ENCODE measurements at places on chromosomes 12 and 14.

GRCh38 chr14:30885840-30886740, 11.7 kb downstream of the COCH start:
- no peak for DNase-seq

- no peak for DNase-seq
Measured at GRCh38 chr12:52884526-52885293, 20.2 kb downstream of the KRT8 start.

- DNase-seq: no peak
Measured at GRCh38 chr12:131922772-131923171, 6.3 kb upstream of the PUS1 start.

GRCh38 chr12:131830914-131831571, 2.9 kb downstream of the MMP17 start:
- DNase-seq: no peak

DNA sequence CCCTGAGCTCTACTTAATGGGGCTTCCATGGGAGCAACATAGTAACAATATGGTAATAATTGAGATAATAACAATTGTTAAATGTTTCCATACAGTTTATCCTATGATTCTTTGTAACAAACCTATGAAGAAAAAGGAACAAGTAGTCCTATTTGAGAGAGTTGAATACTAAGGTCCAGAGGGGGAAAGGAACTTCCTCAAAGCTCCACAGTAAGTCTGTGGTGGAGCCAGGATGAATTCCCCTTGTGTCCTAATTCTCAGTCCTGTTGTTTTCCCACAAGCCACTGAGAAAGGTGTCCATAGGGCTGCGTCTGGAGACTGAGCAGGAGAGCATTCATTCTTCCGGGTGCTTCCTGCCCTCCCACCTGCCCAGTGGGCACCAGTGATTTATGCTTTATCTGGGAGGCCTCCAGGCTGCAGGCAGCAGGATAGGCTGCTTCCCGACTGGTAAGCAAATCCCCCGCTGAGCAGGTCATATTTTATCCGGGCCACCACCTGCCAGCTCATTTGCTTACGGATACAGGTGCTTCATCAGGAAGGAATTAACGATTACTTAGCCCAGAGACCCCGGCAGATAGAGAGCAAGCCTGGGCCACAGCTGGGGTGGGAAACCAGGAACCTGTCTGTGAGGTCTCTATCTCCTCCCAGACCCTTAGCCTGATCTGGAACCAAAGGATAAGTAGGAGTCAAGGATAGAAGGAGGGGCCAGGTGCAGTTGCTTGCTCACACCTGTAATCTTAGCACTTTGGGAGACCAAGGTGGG, 33.9 kb upstream of the FAM222A start:
- no peak for DNase-seq

DNA sequence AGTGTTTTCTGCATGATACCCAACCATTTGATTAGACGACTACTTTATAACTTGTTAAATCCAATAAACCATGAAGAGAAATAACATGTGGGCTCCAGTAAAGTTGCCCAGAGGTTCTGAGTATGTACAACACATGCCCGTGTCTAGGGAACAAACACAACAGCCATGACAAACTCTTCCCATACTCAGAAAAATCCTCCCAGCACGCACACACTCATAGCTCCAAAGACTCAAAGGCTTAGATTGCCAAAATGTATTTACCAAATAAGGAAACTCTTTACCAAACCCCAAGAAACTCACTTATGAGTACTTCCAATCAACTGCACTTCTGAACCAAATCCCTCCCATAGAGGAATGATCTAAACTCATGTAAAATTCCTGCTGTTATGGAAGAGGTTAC, 17.3 kb downstream of the SART3 start:
- no peak for DNase-seq

DNA sequence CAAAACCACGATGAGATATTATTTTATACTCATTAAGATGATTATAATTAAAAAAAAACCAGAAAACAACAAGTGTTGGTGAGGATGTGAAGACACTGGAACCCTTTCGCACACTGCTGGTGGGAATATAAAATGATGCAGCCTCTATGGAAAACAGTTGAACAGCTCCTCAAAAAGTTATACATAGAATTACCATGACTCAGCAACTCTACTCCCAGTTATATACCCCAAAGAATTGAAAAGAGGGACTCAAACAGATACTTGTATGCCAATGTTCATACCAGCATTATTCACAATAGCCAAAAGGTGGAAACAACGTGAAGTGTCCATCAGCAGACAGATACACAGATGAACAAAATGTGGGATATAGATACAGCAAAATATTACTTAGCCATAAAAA, 53.1 kb downstream of the TAOK3 start:
- no peak for DNase-seq

DNA sequence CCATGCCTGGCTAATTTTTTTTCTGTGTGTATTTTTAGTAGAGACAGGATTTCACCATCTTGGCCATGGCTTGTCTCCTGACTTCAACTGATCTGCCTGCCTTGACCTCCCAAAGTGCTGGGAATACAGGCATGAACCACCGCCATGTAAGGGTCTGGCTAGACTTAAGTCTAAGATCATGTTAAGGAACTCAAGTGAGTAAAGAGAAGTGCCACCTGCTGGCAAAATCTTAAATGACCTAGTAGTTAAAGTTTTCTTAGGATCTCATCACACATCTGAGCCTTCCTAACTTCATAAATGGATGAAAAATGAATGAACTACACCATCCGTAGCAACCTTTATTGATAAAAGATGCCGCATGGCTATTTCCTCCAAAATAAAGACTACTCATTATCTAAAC, 1.7 kb upstream of the C12orf56 start:
- no peak for DNase-seq

- DNase-seq: no peak
Measured at GRCh38 chr12:100435957-100436356, 37.7 kb upstream of the NR1H4 start.

DNA sequence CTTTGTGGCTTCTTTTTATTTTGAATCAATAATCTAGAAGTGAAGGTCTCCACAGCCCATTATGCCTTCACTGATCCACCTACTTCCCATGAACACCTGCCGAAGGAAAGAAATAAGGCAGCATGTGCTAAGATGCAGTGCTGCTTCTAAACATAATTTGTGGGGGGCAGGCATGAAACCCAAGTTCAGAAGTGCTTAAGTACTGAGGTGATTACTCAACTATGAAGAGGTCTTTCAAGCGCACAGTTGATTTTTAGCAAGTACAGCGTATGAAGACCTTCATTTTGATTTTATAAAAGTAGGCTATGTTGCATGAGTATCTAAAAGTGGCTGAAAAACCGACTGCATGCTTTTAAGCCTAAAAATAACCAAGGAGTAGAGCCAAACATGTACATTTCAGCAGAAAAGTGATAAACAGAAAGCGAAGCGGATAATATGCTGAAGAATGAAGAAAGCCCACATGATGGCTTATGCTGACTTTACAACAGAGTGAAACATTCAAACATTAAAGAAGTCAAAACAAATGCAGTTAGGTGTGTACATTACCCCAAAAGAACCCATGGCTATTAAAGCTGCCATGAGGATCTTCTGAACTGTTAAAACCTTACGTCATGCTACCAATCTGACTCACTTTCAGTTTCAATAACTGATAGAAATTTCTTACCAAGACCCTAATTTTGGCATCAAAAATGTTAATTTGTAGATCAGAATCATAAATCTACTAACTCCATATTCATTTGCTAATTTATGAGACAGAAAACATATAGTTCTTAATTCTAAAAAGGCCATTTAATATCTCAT, 29.3 kb downstream of the KICS2 start:
- DNase-seq: no peak

DNA sequence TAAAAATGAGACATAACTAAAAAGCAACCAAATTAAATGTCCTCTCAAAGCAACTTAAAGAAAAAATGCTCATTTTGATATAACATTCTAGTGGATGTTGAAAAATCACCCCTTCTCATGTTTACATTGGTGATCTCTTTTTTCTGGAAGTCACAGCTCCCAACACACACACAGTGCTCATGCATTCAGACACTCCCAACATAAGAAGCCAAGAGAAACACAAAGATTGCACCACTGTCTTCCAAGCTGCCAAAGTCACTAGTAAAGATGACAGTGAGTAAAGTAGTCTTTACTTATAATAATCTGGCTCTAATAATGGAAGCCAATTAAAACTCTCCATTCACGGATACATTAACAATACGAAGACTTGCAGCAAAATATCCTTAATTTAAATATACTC, 218.4 kb downstream of the NTF3 start:
- DNase-seq: no peak

GRCh38 chr12:96400631-96401075, 414 bp upstream of the CDK17 start:
- no peak for DNase-seq

GRCh38 chr12:132840536-132840935, 11.9 kb upstream of the GOLGA3 start:
- DNase-seq: no peak

DNA sequence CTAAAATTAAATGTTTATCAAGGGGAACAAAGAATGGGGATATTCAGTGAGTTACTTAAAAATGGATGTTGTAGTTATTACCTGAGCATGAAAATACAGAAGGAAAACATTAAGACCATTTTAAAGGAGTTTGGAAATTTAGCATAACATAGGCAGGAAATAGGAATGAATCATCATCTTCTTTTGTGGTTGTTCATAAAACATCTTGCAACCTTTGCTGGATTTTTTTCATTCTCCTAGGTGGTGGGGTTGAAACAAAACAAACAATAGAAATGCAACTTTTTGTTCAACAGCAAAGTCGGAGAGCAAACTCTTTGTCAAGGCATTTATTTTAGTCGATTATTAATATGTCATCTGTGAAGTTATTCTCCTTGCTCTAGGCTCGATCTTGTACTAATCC, 275.1 kb downstream of the IPO8 start:
- DNase-seq: no peak

- DNase-seq: no peak
Measured at GRCh38 chr14:81516986-81517797, 16.5 kb downstream of the SEL1L start.

- DNase-seq: no peak
Measured at GRCh38 chr14:51622376-51622775, 29.3 kb upstream of the FRMD6 start.

- DNase-seq: no peak
Measured at GRCh38 chr14:101191101-101191720, 287.7 kb upstream of the RTL1 start.

- DNase-seq: no peak
Measured at GRCh38 chr12:8453796-8454195, 2.0 kb upstream of the CLEC6A start.

DNA sequence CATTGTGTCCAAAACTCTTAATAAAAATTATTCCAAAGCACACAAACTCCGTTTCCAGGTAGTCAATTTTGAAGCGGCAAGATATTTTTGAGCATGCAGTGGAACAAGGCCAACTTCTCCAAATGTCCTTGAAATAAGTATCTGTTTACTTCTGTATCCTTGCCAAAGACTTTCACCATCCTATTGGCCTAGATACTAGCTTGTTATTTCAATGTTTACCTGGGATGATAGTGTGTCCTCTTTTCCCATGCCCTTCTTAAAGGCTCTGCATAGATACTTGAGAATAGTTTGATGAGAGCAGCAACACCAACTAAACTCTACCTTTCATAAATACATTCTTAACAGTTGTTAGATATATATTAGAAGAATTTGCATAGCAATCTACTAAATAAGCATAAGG, 160.9 kb downstream of the KCNC2 start:
- no peak for DNase-seq

DNA sequence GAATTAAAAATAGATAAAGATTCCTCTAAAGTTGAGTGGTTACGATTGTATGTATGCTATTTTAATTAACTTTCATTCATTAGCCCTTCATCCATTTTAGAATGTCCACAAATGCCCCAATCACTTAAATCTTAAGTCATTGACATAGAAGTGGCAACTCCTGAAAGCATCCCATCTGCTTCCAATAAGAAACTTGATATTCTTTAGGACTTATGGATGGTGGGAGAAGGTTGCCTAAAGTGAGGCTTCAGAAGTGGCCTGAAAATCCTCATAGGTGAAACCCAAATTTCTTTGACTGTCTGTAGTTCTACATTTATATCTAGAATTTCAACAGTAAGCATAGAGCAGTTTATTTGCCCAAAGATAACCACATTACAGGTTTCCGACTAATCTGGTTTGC, 161.7 kb upstream of the HMGA2 start:
- no peak for DNase-seq

DNA sequence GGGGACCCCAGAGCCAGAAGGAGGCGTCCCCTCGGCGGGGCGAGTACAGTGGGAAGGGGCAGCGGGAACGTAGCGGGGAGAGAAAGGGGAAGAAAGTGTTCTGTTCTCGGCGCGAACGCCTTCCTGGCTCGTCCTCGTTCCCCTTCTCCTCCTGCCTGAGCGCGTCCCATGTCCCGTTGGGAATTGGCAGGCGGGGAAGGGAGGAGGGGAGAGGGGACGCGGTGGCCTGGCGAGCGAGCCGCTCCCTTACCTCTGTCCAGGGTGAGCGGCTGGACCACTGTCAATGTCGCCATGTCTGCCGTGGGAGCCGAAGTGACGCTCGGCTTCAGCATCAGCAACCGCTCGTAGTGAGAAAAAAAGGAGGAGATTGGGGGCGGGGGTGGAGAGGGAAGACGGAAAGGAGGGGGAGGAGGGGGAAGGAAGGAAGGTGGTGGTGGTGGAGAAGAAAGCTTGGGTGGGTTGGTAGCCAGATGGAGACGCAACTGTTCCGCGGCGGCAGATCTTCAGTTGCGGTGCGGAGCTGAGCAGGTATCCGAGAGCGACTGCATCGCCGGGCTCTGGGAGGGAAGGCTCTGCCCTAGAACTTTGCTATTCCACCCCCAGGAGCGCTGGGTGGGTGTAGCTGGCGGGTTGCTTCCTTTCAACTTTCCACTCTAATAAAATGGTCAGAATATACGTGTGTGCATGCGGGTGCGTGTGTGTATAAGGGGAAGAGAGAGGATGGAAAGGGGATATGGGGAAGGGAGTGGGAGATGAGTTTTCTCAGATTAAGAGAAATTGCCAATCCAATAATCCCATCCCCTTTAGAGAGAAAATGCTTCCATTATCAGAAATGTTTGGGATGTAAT, at the start of gene LIN7A:
TSS of gene LIN7A (minus strand) at position 544 of the 848 bp plus-strand sequence. CDS start at position 332, 212 bp downstream.
- no peak for DNase-seq

GRCh38 chr14:55416866-55417265, 5.2 kb upstream of the ATG14 start:
- no peak for DNase-seq

DNA sequence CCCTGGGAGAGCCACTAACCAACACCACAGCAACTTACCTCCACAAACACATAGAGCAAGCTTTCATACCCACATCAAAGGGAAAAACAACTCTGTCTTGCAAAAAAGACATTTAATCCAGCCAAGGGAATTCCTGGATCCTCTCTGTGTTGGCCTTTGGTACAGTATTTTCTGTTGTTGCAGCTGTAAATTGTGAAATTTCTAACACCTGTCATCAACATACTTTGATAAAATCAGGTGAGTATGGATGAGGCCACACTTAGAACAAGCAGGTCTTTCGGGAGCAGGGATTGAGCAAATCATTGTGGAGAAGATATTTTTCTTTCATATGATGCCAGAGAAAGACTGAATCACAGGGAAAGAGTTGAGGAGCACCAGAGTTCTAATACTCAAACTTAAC, 89.3 kb downstream of the SPTSSA start:
- no peak for DNase-seq
